Stimulated activated CD4-positive, alpha-beta T cell treated with anti-CD3 and anti-CD28 coated beads, Interleukin-12 subunit alpha, Interleukin-12 subunit beta, amount 100 ng/mL, for 4 hours (primary cell): ENCODE measurements at places on chromosomes 3 and 15.

GRCh38 chr3:23590424-23591273 is 215.1 kb upstream of the UBE2E1 start:
- no peak for DNase-seq

DNA sequence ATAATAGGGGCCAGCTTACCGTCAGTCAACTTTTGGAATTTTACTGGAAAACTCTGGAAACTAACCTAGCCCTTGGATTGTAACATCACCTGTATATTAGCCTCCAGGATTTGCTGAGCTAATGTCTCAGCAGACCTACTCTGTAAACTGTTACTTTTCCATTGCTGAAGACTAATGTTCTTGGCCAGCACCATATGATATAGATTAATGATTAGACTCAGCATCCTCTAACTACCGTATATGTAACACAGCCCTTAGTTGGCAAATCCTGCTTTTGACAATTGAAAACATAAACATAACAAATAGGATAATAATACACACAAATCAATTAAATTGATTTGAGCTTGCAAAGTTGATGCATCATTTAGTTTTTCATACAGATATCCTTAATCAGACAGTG is 26.6 kb upstream of the GBE1 start:
- DNase-seq: no peak

DNA sequence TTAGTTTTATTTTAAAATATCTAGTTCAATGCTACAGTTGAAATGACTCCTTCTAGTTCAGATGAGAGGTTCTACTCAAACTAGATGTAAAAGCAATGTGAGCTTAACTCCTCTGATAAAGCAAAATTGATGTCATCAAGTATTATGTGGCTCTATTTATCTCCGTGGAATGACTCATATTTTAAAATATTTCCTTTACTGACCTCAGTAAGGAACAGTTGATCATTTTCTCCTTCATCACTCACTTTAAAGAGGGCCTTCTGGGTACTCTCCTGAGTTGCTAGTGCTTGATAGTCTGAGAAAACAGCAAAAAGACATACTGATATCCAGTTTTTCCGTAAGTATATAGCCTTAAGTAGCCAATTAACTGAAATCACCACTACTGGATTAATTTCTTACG is 1099.3 kb downstream of the ROBO2 start:
- DNase-seq: no peak

- no peak for DNase-seq
Measured at GRCh38 chr15:73658645-73659044, 25.5 kb upstream of the NPTN start.

- no peak for DNase-seq
Measured at GRCh38 chr3:105359098-105359762, 7.5 kb upstream of the ALCAM start.

- DNase-seq: no peak
Measured at GRCh38 chr3:37510755-37511154, 336.4 kb upstream of the LRRFIP2 start.
